ENCODE measurements at places on chromosomes 7 and 10. TPM values are rescaled to one million over a fixed set of nuclear protein-coding genes. Genes with fewer than 3 reads are reported as not detected.

GRCh38 chr10:47317251-47317650 is 5.0 kb upstream of the GDF2 start:
- no peak for DNase-seq

DNA sequence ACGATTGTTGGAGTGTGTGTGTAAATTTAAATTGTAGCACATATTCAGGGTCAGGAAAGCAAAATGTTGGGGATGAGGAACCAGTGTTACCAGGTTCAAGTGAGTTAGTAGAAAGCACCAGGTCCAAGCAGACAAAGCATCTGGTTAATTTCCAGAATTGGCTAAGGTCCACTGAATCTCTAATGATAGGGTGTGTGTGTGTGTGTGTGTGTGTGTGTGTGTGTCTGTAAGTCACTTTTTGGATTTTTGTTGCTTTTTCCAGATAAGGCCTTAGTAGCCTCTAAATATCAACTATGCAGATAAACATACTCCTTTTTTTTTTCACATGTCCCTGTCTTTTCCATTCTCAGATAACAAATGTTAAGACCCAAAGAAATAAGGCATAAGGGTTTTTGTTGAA is 36.6 kb upstream of the FMC1 start:
- DNase-seq, result no peak

DNA sequence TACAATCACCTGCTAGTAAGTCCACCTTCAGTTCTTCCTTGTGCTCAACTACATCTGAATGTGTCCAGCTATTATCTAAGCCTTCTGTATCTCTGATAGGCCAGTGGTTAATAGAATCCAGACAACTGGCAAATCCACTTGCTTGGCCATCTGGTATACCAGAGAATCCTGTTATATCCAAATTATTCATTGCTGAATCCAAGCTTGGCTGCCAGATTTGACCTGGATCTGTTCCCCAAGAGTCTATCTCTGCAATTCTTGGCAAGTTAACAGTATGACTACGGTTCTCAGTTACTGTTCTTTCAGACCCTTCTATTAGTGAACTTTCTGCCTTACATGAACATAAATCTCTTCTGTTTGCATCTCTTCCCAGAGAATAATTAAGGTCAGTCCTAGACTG is 154.6 kb upstream of the TARP start:
- no peak for DNase-seq

- DNase-seq, result no peak
These were observed 4.9 kb upstream of the KAT6B start for GRCh38 chr10:74821501-74821900.

DNA sequence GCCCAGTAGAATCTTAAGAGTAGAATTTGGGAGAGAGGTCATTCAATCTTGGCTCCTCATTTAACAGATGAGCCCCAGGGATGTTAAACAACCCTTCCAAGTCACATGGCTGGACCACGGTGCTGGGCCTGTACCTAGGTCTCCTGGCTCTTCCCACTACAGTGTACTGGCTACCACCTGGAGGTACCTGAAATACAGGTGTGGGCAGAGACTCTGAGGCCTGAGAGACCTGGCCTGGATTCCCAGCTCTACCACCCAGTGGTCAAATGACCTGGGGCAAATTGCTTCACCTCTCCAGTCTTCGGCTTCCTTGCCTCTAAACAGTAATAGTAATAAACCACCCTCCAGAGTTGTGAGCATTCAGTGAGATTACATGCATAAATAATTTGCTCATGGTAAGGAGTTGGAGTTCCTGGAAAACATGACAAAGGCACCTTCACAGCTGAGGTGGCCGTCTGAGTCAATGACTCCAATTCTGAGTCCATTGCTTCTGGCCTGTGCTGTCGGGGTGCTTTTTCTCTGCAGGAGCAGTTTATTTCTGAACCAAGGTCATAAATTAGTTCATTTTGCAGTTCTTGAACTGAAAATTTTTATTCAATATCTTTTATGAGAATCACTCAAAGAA is 2.7 kb downstream of the GOT1 start:
- DNase-seq, result no peak

DNA sequence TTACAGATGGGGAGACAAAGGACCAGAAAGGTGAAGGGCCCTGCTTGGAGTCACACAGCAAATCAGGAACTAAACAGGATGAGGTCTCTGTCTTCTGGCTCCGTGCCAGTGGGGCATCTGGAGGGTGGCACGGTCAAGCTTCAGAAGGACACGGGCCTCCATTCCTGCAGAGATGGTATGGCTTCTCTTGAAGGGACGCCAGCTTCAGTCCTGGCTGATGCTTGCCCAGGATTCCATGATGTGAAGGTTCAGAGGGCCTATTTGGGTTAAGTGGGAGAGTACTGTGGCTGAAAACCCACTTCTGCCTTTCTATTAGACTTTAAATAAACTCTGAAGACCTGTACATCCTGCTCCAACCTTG is 6.1 kb downstream of the RAMP3 start:
- no peak for DNase-seq

GRCh38 chr7:26372704-26373103 is 81.0 kb downstream of the SNX10 start:
- no peak for DNase-seq

DNA sequence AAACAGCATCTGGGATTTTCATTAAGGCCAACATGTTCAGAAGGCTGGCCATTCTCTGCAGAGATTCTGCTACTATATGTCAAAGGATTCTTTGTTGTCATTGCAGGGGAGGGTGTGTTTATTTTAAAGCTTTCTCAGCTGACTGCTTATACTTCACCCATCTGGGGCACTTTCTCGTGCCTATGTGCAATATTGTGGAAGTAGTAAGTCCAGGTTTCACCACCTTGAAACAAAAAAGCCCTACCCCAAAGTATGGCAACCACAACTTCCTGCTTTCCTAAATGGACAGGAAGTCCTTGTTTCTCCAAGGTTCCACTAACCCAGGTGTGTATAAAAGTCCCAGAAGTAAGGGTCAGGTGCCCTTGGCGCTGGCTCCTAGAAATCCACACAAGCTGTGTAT is 58.7 kb upstream of the COL1A2 start:
- DNase-seq, result no peak

DNA sequence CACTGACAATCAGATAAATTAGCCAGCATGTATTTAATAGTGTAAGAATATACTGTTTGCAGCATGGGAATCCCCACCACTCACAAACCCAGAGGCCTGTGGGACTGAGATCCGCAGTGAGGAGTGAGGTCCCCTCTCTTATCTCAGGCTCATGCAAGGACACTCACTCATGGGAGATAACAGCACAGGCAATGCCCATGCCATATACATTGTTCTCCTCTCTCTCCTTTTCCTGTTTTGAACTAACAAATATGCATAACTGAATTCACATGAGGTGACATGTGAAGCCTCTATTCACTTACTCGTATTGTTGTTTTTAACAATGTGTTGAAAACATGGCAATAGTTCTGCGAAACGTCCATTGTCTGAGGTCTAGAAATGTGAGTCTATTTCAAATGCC is 230.5 kb downstream of the ARHGAP21 start:
- no peak for DNase-seq

DNA sequence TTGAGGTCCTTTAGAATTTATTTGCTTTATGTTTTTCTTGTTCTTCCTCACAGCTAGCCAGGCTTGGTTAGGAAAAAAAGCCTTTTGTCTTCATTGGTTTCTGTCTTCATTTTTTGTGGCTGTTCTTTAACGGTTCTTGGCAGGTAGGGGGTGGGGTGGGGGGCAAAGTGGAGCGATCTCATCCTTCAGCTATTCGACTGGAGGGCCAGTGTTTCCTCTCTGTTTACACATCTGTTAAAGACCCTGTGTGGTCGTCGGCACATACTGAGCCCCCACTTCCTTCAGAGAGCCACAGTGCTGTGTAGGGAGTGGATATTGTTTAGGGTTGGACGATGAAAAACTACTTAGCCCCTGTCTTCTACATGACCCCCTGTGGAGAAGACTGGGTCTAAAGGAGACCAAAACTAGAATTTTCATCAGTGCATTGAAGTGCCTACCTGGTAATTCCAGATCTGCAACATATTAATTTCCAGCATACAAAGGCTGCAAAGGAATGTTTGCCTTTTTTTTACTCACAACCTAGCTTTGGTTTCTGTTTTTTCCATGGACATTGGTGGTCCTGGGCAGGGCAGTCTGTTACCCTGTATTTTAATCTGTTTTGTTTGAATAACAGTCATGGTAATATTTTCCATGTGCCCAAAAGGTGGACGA is 29.0 kb downstream of the PRPF18 start:
- DNase-seq, result no peak

DNA sequence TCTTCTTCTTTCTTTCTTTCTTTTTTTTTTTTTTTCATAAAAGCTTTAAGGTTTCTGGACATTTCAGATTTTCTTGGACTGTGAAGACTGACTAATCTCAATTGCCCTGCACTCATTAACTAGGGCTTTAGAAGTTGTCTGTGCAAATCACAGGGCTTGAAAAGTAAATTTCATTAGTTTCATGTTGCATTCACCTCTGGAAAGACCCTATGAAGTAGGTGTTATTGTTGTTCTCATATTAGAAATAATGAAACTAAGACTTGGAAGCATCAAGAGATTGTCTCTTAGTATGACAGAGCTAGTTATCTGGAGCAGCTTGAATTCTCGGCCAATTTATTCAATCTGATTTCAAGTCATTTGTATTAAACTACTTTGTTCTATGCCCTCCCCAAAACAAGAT is 28.2 kb upstream of the SEMA3D start:
- DNase-seq, result no peak

Gene STK17A
- total RNA-seq, result 67.9 TPM

Gene EIF3A
- total RNA-seq, result 127 TPM

Gene GPR26
- total RNA-seq, result not detected

Gene CHST3
- not detected for total RNA-seq

Gene MYL10
- not detected for total RNA-seq

Gene GPER1
- not detected for total RNA-seq

Gene EZH2
- total RNA-seq, result 118 TPM

Gene CPN1
- not detected for total RNA-seq

All from activated CD8-positive, alpha-beta T cell treated with anti-CD3 and anti-CD28 coated beads, Interleukin-2, amount 10 ng/mL, durations not matched to agents 7 days and 5 days (primary cell).